Colonic mucosa (tissue), 4 donors: ENCODE measurements at places on chromosomes 2 and 18. TPM values are rescaled to one million over a fixed set of nuclear protein-coding genes. Genes with fewer than 3 reads are reported as not detected.

- DNase-seq = no peak
These were observed 4.2 kb upstream of the EGR4 start for GRCh38 chr2:73297586-73297985.

The CHRNA1 gene
- 2.7 TPM for total RNA-seq

- peak; percentile 37 for DNase-seq
These were observed 25.1 kb upstream of the PLB1 start for GRCh38 chr2:28470759-28471158.

DNA sequence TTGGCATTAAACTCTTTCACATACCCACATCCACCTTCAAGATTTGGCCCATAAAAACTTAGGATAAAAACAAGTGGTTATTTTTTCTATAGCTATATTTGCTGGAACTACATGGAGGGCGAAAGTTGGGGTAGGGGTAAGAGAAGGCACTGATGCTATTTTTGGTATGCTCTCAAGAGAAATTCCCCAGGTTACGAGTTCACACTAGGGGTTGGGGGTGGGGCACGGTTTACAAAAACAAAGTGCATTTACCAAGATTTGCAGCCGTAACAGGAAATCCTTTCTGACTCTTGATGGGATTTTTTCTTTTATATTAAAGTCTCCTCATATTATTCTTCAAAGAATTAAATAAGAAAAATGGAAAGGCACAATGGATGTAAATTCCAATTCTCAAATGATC is 6.8 kb downstream of the SERPINE2 start:
- DNase-seq = no peak

GRCh38 chr2:32946314-32947075 is at the start of gene LTBP1:
Gene LTBP1, plus strand, starts transcription at chr2:32946953. Its CDS starts 372 bp downstream, at chr2:32947325.
- DNase-seq = peak; percentile 84

The MAPK4 gene
- 1.8 TPM for total RNA-seq

The TXNDC2 gene
- total RNA-seq = not detected

DNA sequence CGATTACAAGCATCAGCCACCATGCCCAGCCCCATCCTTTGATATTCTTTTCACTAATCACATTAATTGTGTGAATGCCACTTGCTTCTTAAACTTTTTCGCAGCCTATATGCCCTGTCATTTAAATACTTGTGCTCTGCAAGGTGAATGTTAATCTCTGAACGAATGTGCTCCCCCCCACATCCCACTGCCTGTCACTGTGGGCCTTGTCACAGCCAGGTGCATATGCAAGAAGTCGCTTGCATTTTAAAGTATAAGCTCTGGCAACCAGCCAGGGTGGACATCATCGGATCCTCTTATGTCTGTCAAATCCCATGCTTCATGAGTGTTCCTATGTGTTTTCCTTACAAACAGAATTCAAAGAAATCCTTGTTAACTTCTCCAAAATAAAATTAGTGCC is 304.4 kb downstream of the GALR1 start:
- no peak for DNase-seq

DNA sequence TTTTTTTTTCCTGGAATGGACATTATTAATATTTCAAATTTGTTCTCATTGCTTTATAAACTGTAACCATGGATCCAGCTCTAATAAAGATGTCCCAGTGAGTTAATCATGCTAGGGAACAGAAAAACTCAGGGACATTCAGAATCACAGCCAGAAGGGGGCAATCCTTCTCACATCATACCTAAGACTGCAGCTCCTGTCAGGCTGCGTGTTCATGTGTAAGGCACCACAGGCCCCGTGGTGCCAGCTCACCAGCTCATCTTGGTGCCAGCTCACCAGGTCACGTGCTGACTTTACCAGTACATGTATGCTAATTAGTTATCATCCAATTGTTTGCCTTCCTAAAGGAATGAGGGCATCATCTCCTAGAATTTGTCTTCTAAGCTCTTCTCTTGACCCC is 84.7 kb upstream of the NEDD4L start:
- peak; percentile 62 for DNase-seq

The RAD51AP2 gene
- 0.11 TPM for total RNA-seq

- no peak for DNase-seq
These were observed 179.7 kb downstream of the ICOS start for GRCh38 chr2:204116159-204116792.

The FIGN gene
- total RNA-seq = 0.89 TPM
